Hematopoietic multipotent progenitor cell (in vitro differentiated cells): ENCODE measurements at places on chromosomes 4 and X.

- peak; percentile 18 for DNase-seq
Measured at GRCh38 chrX:106874075-106874474, 29.1 kb downstream of the RIPPLY1 start.

- no peak for DNase-seq
Measured at GRCh38 chr4:47367761-47368160, 95.7 kb downstream of the COMMD8 start.

- no peak for DNase-seq
Measured at GRCh38 chrX:15903186-15903681, 48.6 kb upstream of the AP1S2 start.

DNA sequence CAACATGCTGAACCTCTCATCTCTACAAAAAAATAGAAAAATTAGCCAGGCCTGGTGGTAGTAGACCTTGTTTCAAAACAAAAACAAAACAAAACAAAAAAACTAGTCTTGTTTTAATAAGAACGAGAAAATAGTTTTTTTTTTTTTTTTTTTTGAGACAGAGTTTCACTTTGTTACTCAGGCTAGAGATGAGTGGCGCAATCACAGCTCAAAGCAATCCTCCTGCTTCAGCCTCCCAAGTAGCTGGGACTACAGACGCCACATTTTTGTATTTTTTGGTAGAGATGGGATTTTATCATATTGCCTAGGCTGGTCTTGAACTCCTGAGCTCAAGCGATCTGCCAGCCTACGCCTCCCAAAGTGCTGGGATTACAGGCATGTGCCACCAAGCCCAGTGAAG lies 47.7 kb upstream of the UGDH start:
- DNase-seq = no peak

GRCh38 chrX:20472148-20472547 lies 205.4 kb upstream of the RPS6KA3 start:
- no peak for DNase-seq

- DNase-seq = no peak
Measured at GRCh38 chr4:84684361-84684760, 101.4 kb downstream of the CDS1 start.

GRCh38 chr4:71749008-71749594 lies 34.8 kb downstream of the GC start:
- DNase-seq = no peak

GRCh38 chr4:166121897-166122296 lies 248.9 kb downstream of the TLL1 start:
- no peak for DNase-seq

GRCh38 chr4:111362941-111363361 lies 740.1 kb upstream of the PITX2 start:
- no peak for DNase-seq

GRCh38 chrX:21479695-21480270 lies 105.6 kb downstream of the CNKSR2 start:
- peak; percentile 6 for DNase-seq

DNA sequence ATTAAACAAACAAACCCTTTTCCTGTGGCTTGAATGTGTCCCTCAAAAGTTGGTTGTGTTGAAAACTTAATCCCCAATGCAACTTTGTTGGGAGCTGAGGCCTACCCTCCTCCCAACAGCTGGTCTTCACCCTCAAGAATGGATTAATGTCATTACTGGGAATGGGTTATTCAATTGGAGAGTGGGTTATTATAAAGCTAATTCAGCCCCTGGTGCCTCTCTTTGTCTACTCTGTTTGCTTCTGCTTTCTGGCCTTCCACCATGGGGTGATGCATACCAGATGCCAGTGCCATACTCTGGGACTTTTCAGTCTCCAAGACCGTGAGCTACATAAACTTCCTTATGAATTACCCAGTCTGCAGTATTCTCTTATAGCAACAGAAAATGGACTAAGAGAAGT lies 706.5 kb downstream of the CCSER1 start:
- DNase-seq = no peak

DNA sequence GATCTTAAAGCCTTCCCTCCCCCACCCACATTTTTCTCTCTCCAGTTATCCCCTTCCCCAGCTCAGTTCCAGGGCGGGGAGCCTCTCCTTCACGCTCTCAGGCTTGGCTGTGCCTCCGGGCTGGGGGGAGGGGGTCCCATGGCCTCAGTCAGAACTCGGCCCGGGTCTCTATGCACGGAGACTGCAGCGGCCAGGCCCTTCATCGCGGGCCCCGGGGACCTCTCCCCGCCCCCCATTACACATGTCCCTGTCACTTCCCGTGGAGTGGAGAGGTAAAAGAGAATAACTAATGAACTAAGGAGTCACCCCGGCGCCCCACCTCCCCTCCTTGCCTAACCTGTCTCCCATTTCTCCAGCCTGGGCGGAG lies 838 bp upstream of the PRICKLE3 start:
- DNase-seq = no peak

GRCh38 chr4:98802770-98803198 lies 126.1 kb downstream of the EIF4E start:
- DNase-seq = no peak

DNA sequence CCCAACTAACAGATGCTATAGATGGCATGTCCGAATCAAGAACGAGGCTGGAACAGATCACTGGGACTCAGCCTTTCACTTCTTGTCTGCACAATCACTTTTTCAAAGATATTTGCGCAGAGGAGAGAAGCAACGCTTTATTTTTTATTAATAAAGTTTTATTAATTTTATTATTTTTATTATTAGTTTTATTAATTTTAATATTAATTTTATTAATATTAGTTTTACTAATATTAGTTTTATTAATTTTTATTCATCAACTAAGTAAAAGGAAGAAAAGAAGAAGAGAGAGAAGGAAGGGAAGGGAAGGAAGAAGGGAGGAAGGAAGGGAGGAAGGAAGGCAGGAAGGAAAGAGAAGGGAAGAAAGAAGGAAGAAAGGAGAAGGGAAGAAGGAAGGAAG lies 236.4 kb upstream of the HHIP start:
- no peak for DNase-seq

GRCh38 chrX:128781506-128781905 lies 729.3 kb upstream of the ACTRT1 start:
- no peak for DNase-seq

GRCh38 chr4:48970471-48970921 lies 15.6 kb upstream of the CWH43 start:
- no peak for DNase-seq

- DNase-seq = no peak
Measured at GRCh38 chr4:157300701-157301100, 80.2 kb downstream of the GRIA2 start.

- DNase-seq = no peak
Measured at GRCh38 chr4:14184767-14185166, 557.2 kb upstream of the BOD1L1 start.

DNA sequence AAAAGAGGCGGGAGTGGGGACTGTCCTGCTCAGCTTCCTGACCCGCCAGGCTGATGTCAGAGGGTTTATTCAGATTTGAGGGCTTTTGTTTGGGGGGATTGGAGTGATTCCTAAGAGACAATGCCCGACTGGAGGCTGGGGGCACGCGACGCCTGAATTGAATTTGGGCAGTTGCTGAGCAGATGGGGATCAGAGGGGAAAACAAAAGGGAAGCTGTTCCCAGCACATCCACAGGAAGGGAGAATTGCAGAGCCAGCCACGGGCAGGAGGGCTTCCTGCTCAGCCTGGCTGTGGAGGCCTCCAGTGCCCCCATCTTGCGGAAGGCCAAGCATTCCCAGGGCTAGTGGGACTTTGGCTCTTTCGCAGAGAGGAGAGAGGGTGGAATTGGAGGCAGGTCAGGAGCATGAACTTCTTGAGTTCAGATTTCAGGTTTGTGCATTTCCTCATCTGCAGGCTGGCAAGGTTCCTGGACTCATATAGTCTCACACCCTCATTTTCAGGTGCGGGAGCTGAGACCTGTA lies 162.8 kb downstream of the NHS start:
- no peak for DNase-seq

DNA sequence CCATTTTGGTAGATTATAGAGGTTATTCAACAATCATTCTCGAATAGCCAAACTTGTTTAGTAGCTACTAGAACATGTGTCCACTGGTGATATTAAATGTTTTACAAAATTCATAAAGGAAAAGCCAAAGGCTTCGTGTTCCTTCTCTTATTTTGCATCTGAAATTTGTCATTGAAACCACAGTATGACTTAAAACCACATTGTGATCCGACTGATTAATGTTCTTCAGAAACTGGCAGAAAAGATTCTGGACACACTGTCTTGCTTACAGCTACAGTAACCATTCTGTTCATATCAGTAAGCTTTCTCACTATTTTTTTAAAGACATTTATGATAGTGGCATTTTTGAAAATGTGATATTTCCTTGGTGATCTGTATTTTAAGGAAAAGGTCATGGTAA lies 2.6 kb upstream of the SMARCA1 start:
- DNase-seq = no peak

DNA sequence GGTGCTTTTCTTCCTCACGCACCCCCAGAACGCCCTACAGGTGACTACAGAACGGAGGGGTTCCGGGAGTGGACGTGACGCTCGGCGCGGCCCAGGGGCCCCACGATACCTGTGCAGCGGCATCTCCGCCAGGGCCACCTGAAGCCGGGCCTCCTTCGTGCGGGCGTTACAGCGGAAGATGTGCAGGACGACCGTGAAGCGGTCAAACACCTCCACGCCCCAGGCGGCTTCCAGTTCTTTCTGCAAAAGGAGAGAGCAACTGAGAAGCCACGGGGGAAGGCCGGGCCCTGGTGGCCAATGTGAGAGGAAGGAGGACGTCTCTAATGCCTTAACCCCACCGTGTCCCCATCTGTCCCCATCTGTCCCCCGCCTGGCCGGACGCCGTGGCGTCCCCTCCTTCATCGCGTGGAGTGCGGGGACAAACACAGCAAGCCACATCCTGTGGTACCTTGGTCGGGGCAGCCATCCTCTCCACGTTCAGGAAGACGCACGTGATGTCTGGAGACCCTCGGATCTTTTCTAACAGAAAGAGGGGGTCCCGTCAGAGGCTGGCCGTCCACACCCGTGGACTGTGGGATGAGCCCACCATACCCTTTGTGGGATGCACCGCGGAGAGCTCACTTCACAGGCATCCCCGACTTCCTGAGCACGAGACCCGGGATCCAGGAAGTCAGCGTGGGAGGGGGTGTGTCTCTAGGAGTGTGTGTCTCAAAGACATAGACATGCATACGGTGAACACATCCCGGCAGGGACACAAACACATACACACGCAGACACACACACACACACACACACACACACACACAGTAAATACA lies 3.6 kb downstream of the GTPBP6 start:
- no peak for DNase-seq

- no peak for DNase-seq
Measured at GRCh38 chr4:121358473-121358872, 22.3 kb downstream of the QRFPR start.

DNA sequence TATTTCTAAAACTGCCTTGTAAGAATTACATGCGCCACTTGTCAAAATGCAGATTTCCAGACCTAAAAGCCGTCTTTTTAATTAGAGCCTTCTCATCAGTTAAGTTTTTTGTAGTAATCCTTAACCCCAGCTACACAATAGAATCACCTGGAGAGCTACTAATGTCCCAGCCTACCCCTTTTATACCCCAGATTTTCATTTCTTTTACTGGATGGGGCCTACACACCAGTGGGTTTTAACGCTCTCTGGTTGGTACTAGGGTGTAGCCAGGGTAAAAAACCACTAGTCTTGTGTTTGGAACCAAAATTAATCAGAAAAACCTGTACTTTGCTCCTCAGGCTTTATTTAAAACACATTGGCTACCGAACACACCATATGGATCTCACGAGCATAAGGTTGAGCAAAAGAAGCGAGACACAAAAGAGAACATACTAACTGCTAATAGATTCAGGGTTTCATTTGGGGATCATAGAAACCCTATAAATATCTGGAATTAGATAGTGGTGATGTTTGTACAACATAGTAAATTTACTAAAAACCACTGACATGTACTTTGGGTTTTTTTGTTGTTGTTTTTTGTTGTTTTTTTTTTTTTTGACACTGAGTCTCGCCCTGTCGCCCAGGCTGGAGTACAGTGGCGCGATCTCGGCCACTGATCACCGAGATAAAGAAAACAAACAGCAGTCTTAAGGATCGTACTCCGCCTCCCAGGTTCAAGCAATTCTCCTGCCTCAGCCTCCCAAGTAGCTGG lies 30.6 kb downstream of the BBS12 start:
- DNase-seq = no peak

DNA sequence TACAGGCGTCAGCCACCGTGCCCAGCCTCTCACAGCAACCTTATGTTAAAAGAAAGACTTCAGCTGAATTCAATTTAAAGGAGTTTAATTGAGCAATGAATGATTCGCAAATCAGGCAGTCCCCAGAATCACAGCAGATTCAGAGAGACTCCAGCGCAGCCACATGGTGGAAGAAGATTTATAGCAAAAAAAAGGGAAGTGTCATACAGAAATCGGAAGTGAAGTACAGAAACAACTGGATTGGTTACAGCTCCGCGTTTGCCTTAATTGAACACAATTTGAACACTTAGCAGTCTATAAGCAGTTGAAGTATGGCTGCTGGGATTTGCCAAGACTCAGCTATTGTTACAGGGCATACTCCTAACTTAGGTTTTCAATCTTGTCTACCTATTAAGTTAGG lies 19.8 kb downstream of the CENPVL3 start:
- peak; percentile 64 for DNase-seq

DNA sequence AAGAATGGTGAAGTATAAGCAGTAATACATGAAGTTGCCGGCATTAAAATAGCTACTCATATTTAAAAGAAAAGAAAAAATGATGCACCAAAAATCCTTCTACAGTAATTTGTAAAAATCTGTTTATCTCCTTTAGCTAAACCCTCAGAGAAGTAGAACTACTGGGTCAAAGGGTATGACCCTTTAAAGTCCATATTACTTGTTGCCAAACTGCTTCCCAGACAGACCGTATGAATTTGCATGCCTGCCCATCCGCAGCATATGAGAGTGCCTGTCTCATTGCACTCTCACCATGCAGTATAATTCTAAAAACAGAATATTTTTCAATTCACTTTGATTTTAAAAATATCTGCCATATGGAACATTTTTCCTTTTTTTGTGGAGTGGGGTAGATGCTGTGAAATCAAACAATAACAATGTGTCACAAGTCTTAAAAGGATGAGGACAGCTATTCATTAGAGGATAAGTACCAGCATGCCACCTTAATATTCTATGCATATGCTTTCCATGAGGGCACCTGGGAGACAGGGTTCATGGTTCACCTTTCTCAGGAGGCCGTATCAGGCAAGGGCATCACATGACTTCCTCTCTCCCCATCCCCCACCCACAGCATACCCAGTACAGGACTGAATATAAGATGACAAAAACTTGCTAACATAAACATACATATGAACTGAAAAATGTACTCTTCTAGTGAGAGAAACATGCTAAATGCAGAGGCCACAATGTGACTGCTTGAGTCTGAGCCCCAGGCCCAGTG lies 17.8 kb downstream of the ZDHHC9 start:
- DNase-seq = no peak
